ENCODE measurements at places on chromosomes 16 and 17.

- DNase-seq = peak; percentile 71
These were observed 155.9 kb downstream of the NTN1 start for GRCh38 chr17:9177212-9177611.

GRCh38 chr17:64171041-64171440 lies 41.1 kb upstream of the ERN1 start:
- peak; percentile 43 for DNase-seq

GRCh38 chr16:23554536-23554935 lies 2.6 kb downstream of the EARS2 start:
- no peak for DNase-seq

DNA sequence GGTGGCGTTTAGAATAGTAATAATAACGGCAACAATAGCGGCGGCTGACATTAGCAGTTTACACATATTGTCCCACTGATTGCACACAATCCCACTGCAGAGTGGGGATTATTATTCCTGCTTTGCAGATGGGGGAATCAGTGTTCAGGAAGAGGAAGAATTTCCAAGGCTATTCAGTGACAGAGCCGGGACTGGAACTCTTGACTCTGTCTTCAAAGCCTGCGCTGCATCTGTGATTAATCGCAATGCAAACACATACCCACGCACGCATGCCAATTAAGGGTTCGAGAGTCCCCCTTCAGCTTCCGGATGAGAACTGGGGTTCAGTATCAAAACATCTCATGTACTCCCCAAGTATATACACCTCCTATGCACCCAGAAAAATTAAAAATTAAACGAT lies 29.2 kb downstream of the TMEM186 start:
- no peak for DNase-seq

- no peak for DNase-seq
These were observed 16.1 kb upstream of the ABCA5 start for GRCh38 chr17:69342896-69343644.

- no peak for DNase-seq
These were observed 9.4 kb downstream of the GJC1 start for GRCh38 chr17:44820631-44821212.

GRCh38 chr16:90019543-90020259 lies 445 bp upstream of the DBNDD1 start:
- peak; percentile 64 for DNase-seq

DNA sequence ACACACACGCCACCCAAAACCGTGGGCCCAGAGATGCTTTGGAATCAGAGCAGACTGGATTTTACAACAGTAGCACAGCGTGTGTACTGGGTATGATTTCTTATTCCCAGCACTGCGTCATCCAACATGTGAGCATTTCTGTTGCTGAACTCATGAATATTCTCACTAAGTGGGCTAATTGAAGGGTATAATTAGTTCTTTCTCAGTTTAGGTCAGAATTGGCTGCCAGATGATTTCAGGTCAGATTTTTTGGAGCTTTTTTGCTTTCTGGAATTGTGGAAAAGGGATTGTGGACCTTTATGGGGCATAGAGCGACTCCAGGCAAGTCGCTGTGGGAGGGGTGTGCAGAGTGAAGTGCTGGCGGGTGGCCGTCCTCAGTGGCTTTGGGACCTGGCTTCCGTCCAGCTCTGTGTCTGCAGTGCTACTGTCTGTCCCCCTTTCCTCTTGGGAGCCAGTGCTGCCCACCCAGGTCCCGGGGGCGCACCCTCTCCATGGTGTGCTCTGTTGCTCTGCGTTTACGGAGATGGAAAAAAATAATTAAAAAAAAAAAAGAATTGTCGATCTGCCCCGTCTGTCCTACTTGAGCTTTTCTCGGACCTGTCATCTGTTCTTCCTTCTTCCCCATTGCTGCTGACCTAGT lies 25.0 kb downstream of the FOXK2 start:
- peak; percentile 56 for DNase-seq

DNA sequence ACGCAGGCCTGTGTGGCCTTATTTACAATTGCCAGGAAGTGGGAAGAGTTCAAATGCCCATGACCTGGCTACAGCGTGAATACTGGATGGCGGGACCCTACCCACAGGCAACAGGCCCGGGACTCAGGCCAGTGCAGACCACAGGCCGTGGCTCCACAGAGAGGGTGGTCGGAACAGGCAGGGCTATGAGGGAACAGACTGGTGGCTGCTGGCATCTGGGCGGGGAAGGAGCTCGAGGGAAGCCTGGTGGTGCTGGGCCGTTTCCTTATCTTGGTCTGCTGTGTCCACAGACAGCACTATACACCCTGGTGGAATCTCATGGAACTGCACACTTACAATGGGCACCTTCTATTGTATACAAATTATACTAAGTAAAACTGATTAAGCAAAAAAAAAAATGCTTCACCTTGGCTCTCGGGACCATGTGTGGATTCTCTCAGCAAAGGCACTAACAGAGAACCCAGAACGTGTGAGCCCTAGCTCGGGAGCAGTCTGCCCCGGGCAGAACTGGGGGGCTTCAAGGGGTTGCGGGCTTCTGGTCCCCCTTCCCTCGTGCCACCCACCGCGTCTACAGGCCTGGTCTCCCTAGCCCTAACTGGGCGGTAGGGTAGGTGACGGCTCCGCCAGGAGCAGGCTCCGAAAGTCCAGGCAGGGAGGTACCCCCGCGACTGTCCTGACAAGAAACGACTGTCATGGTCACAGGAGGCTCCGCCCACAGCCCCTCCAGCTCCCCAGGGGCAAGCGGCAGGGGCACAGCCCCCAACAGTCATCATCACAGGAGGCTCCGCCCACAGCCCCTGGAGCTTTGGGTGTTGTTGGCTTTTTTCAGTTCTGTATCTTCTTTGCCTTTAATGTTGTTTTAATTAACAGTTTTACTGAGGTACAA lies 21.8 kb downstream of the CEP131 start:
- peak; percentile 56 for DNase-seq

DNA sequence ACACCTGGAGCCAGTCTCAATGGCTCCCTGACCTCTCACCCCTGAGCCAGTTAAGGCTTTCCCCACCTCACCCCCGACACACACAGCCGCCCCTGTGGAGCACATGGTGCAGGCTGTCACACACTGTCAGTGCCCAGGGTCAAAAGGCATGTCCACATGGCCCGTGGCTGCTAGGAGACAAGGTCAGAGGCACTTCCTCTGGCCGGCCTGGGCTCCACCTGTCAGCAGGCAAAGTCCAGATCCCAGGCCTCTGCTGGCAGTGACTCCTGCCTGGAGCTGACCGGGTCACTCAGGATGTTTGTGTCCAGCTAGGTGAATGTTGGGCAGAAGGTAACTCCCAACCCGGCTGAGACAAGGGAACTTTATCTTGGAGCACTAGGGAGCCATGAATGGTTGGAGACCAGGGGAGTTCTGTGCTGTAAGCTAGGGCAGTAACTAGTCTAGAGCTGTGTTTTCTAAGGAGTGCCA lies 6.0 kb downstream of the SREBF1 start:
- no peak for DNase-seq

DNA sequence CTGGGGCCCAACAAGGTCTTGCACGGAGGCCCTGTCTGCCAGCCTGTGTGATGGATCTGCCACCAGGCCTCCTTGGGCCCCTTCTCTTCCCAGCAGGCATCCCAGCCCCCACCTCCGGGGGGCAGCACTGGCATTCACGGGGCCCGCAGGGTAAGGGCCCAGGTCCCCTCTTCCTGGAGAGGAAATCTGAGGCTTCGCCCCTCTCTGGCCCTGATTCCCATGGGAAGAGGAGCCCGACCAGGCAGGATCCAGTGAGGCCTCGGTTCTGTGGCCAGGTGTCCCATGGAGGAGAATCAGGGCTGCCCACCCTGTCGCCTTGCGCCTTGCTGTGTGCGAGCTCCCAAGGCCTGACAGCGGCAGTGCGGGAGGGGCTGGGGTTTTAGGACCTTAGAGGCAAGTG lies 48.4 kb downstream of the PDPK1 start:
- no peak for DNase-seq

- no peak for DNase-seq
These were observed 51.0 kb upstream of the TOX3 start for GRCh38 chr16:52597772-52598483.

DNA sequence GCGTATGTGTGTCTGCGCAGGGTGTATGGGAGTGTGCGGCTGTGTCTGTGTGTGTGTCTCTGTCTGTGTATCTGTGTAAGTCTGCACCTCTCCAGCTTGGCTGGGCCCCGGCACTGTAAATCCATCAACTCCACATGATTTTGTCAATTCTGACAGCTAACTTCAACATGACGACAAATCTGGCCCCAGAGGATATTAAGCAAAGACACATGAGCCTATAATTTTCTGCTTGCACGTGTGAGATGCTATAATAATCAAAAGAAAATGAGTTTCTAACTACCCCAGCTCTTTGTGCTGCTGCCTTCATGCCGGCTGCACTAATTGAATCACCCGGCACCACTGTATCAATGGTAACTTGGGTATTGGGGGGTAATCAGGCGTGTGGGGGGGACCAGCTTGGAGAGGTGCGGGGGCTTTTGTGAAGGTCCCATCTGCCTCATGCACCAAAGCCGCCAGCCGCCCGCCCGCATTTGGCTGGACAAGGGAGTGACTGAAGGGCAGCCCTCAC lies 57.6 kb upstream of the LHX1 start:
- DNase-seq = no peak

GRCh38 chr17:34452769-34453168 lies 89.7 kb upstream of the CCL1 start:
- DNase-seq = no peak

GRCh38 chr17:42428141-42428944 lies 5.3 kb upstream of the CAVIN1 start:
- no peak for DNase-seq

- no peak for DNase-seq
These were observed 24.9 kb downstream of the TOM1L2 start for GRCh38 chr17:17947309-17947708.

- DNase-seq = peak; percentile 83
These were observed 33.6 kb downstream of the ELAC2 start for GRCh38 chr17:12983991-12984884.

DNA sequence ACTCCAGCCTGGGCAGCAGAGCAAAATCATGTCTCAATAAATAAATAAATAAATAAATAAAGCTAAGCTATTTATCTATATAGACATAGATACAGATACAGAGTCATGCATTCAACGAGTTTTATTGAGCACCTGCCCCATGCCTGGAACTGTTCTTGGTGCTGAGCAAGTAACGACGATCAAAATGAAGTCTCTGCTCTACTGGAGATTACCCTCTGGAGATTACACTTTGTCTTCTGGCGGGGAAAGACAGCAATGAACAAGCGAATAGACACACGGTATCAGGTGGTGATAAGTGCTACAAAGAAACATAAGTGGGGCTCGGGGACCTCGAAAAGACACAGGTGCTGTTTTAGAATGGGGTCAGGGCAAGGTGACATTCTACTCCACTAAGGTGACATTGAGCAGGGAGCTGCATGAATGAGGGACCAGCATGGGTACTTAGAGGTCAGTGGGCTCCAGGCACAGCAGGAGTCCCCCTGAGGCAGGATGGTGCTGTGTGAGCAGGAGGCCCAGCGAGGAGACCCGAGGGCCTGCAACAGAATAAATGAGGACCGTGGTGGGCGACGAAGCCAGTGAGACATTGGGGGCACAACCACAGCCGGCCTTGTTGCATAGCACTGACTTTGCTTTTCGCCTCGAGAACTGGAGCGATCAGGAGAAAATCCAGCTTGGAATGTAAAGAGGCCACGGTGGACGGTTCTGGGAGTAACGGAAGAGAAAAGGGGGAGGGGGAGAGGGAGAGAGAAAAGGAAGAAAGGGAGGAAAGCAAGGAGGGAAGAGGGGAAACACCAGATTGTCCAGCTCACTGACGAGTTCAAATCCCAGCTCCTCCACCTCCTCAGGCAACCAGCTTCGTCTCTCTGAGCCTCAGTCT lies 42.4 kb upstream of the MEAK7 start:
- peak; percentile 7 for DNase-seq

GRCh38 chr17:38557836-38558727 lies 47.7 kb downstream of the SRCIN1 start:
- DNase-seq = peak; percentile 92

DNA sequence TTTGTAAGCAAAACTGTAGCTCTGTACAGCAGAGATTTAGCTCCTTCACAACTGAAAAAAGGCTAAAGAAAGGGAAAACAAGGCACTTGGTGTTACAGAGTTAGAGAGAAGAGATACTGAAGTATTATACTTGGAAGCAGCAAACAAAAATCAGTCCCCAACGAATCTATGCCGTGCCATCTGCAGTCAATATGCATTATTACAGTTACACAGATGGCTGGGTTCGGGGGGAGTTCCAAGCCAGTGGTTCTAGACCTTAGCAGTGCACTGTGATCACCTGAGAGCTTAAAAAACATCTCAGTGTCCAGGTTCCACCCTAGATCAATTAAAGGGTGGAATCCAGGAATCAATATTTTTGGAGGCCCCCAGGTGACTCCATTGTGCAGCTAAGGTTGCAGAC lies 489.9 kb downstream of the SHISA9 start:
- no peak for DNase-seq

GRCh38 chr16:1908184-1908583 lies 10.0 kb downstream of the HS3ST6 start:
- no peak for DNase-seq

DNA sequence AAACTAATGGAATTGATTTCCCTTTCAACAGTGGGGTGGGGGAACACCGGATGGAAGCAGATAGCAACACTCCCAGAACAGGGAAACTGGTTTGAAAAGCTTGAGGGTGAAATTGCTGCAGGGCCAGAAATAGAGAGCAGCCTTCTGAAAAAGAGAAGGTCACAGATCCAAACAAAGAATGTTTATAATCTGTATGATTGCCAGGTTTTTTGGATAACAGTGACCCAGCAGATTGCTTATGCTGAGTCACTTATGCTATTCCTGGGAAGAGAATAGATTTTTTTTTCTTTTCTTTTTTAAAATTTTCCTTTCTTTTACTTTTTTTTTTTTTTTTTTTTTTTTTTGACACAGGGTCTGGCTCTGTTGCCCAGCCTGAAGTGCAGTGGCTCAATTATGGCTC lies 641.3 kb downstream of the KCNJ2 start:
- DNase-seq = no peak

- DNase-seq = no peak
These were observed 621 bp upstream of the CSHL1 start for GRCh38 chr17:63911657-63912100.

- DNase-seq = peak; percentile 23
These were observed 79.5 kb upstream of the GNG13 start for GRCh38 chr16:879986-880385.

DNA sequence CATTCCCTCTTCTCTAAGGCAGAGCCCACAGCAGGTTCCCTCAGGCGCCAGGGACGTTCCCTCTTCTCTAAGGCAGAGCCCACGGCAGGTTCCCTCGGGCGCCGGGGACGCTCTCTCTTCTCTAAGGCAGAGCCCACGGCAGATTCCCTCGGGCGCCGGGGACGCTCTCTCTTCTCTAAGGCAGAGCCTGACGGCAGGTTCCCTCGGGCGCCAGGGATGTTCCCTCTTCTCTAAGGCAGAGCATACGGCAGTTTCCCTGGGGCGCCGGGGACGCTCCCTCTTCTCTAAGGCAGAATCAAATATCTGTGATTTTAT lies 24.3 kb downstream of the ACSF3 start:
- DNase-seq = peak; percentile 11

DNA sequence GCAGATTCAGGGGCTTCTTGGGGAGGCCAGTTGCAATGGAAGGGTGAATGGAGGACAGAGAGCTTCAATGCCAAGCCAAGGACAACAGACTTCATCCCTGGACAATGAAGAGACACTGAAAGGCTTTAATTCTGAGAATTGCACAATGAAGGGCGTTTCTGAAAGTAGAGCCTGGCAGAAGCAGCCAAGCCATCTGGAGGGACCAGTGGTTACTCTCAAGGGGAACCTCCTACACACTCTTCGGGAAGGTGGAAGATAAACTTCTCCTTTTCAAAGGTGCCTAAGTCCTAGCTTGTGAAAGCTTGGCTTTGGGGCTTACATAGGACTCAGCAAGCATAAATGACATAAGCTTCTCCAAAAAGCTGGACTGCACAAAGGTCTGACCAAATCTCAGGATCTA lies 6.2 kb upstream of the CES1 start:
- no peak for DNase-seq

GRCh38 chr17:4433515-4434031 lies at the start of gene SPNS3:
TSS of gene SPNS3 (plus strand) at chr17:4433940. CDS start at chr17:4433968, 28 bp downstream.
- DNase-seq = no peak

Measured in heart left ventricle (tissue), 16 donors.